ENCODE measurements at places on chromosomes 6 and 20. TPM values are rescaled to one million over a fixed set of nuclear protein-coding genes. Genes with fewer than 3 reads are reported as not detected.

The CCNC gene
- 62.2 TPM for total RNA-seq

GRCh38 chr20:44465001-44465560 lies 10.6 kb upstream of the TTPAL start:
- no peak for DNase-seq
- H3K27ac ChIP-seq = no peak overlapping the region
- H3K4me3 ChIP-seq = no peak overlapping the region
- H3K27me3 ChIP-seq = no peaks in the 10 kb centered on the region
- no peaks in the 10 kb centered on the region for H3K36me3 ChIP-seq
- H3K4me1 ChIP-seq = no peaks in the 10 kb centered on the region

DNA sequence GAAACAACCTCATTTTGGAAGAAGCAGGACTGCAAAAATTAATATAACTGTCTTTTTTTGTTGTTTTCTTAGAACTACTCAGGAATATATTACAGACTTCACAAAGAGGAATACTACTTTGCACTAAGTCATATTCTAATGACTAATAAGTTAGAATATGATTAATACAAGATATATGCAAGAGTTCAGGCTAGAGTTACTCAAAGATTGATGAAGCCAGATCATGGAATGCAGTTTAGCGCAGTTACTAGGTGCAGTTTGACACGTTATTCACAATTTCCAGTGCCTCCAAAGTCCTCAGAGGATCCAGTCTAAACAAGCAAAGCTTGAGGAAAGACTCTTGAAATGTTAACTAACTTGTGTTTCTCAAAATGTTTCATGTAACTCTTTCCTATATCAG lies 1.2 kb upstream of the MYCT1 start:
- no peaks in the 10 kb centered on the region for H3K36me3 ChIP-seq
- H3K4me3 ChIP-seq = no peak overlapping the region
- no peaks in the 10 kb centered on the region for H3K4me1 ChIP-seq
- H3K27me3 ChIP-seq = no peaks in the 10 kb centered on the region
- no peak overlapping the region for H3K27ac ChIP-seq

The PDE10A gene
- total RNA-seq = not detected

- no peak for DNase-seq
- H3K4me3 ChIP-seq = no peak overlapping the region
- no peaks in the 10 kb centered on the region for H3K36me3 ChIP-seq
- no peaks in the 10 kb centered on the region for H3K4me1 ChIP-seq
Measured at GRCh38 chr6:35057449-35058357, 83.4 kb downstream of the TCP11 start.

The CALHM6 gene
- not detected for total RNA-seq

DNA sequence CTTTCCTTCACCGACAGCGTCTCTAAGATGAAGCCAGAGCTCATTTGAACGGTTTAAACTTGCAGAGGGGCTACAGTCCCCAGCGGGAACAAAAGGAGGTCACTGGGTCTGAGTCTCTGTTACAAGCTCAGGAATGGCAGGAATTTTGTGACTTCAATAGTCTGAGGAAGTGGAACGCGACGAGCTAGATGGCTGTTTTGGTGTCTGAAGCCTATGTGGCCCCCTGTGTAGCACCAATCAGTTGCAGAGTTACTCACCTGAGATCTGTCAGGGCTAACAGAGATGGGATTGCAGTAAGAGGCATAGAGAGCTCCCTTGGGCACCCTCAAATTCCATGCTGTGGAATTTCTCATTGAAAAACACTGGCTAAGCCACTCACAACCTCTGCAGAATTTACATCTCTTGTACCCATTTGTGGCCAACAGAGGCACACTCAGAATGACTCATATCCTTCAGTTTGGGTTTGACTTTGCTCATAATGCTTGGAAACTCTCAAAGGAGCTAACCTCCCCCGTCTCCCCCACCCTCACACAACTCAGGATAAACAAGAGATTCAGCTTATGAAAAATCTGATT lies 7.1 kb upstream of the TCP11 start:
- H3K4me3 ChIP-seq = no peak overlapping the region
- H3K27ac ChIP-seq = no peak overlapping the region
- H3K27me3 ChIP-seq = no peaks in the 10 kb centered on the region
- DNase-seq = no peak
- H3K4me1 ChIP-seq = peaks cover 3% of the 10 kb centered on the region
- no peaks in the 10 kb centered on the region for H3K36me3 ChIP-seq
